Activated CD4-positive, alpha-beta T cell treated with anti-CD3 and anti-CD28 coated beads, Interleukin-2, amount 50 U/mL, for 16 hours (primary cell): ENCODE measurements at places on chromosomes 6 and 20.
A peak's percentile ranks its signal among the peaks of the same experiment; 100 is the strongest.

DNA sequence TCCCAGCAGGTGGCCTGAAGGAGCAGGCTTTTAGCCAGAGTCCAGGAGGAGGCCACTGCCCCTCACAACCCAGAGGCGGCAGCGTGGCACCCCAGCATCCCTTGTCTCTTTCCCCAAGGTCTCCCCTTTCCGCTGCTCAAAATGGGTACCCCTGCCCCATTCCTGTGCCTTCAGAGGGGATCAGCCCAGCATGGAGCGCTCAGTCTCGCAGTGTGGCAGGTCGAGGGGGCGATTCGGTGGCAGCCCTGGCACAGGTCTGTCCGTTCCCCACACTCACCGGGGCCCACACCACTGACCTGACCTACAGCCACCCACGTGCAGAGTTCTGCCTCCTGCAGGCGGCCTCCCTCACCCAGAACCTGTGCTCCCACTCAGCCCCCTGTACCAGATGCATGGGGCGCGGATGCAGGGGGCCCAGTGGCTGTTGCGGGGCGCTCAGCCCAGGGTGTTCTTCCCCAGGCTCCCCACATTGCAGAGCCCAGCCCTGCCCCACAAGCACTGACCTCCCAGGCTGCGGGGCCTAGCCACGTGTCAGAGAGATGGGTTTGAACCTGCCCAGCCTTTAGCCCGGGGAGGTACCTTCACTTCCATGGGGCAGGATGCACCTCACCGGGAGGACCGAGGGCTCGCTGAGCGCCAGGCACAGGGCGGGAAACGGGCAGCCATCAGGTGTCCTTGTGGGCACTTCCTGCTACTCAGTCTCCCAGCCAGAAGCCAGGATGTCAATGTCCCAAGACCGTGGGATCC is 41.8 kb downstream of the DSTN start:
- DNase-seq: no peak

- DNase-seq: no peak
These were observed 2.9 kb upstream of the PKIG start for GRCh38 chr20:44579313-44580081.

- DNase-seq: no peak
These were observed 55.9 kb upstream of the UBR2 start for GRCh38 chr6:42507901-42508300.

- no peak for DNase-seq
These were observed 398.7 kb downstream of the ZFAND3 start for GRCh38 chr6:38218235-38218634.

DNA sequence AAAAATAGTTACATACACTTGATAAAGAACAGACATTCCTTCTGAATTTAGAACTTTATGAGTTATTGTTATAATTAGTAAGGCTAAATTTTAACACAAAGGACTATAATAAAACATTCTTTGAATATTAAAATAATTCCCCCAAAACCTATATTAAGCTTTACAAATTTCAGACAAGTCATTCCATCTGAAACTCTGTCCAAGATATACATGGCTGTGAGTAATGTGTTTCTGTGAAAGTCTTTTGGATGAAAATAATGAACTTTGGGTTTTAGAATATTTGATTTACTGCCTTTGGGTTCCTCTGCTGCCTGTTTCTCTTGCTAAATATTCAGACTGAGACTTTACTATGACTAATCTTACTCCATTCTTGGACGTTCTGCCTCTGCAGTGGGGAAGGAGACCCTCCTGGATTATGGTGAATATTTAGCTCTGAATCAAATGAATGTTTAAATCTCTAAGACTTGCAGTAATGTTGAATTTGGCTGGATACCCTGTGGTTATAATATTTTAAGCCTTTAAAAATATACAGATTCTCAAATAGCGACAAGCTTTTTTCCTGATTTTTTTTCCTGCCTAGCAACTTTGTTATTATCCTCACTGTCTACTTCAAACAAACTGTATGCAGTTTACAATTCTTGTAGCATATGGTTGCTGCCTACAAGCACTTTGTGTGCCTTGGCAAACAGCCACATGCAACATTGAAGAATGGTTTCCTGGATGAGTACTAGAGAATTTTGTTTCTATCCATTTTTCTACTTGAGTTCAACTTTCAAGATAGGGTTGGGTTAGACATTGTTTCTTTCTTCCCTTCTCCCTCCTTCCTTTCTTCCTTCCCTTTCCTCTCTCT is 51.4 kb downstream of the TXLNB start:
- no peak for DNase-seq

DNA sequence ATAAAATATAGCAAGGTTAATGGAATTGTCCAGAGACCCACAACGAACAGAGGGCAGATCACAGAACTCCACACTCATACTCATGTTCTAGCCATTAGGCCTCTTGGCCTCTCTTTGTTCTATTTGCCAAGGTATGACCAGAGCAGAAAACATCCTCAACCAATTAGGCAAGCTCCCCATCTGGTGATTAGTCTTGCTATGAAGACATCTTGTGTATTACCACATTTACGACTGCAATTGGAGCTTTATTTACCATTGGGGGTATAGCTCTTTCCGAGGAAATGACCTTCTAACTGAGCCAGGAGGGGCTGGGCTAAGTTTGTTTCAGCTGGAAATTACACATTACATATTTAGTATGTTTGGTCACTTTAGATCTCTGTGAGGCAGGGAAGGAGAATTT is 593.9 kb downstream of the CD109 start:
- no peak for DNase-seq

DNA sequence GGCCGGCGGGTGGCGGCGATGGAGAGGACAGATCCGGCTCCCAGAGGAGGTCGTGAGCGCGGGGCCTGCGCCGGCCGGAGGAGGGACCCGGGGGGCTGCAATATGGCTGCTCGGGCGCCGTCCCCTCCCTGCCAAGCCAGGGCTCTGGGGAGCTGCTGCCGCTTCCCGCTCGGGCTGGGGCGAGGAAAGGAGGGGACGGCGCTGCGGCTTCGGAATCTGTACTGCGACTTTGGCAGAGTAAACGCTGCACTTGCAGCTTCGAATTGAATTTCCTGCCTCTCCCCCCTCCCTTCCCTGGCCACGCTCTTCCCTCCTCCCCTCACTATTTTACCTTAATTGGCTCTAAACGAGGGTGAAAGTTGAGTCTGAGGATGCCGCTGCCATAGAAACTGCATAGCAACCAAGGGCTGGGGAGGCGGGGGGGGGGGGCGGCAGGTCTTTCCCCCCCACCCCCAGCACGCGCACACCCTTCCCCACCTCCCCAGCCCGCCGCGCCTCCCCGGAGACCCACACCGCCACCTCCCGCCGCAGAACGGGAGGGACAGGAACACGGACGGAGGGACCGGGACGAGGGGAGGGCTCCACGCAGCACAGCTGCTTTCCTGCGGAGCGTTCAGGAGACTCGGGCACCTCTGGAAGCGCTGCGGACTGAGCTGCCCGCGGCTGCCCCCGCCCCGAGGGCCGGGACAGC is 93.9 kb downstream of the RNASET2 start:
- peak; percentile 10 for DNase-seq

DNA sequence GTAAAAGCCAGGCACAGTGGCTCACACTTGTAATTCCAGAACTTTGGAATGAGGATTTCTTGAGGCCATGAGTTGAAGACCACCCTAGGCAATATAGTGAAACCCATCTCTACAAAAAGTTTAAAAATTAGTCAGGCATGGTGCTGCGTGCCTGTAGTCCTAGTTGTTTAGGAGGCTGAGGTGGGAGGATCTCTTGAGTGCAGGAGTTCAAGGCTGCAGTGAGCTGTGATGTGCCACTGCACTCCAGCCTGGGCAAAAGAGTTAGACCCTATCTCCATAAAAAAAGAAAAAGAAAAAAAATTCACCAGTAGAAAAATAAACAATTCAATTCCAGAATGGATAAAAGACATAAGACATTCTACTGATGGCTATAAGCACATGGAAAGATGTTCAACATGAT is 104.9 kb upstream of the LGSN start:
- DNase-seq: no peak
